ENCODE measurements at places on chromosomes 3 and 15.

DNA sequence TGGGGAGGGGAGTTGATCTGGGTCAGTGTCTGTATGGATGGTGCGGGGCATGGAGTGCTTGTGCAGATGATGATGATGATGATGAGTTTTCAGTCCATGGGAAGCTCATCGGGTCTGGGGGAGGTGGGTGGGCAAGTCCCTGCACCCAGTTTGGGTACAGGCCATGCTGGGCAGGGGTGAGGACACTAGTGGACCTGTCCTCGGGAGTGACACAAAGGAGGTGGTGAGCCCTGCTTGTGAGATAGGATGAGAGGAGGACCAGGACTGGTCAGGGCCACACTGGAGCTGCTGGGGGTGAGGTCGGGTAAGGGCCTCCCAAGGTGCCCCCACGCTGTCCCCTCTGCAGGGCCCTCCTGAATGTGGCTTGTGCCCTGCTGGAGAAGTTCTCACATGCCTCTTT is 177.9 kb downstream of the APBA2 start:
- DNase-seq: no peak

DNA sequence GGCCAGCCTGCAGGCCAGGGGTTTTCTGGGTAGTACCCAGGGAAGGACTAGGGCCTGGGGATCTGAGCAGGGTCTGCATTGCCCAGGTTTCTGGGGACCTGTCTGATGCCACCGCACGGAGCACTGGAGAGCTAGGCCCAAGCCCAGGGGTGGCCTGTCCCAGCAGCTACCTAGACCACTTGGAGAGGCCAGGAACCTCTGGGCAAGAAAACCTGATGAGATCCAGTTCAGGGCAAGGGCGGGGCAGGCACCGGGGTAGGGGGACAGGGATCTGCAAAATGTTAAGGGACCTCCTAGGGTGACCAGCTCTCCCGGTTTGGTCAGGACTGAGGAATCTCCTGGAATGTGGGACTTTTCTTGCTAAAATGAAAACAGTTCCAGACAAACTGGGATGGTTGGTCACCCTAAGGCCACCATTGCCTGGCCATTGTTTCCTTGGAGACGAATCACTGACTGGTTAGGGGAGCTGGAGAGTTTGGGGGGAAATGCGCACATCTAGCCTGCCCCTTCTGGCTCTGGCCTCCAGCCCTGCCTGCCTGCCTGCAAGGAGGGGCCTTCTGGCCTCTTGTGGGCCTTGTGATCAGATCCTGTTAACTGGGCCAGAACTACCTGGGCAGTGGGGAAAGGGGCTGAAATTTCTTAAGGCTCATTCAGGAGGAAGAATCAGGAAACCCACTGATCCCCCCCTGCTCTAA is 117.4 kb upstream of the TLE3 start:
- DNase-seq: no peak

GRCh38 chr3:115704661-115705338 is 81.5 kb downstream of the GAP43 start:
- no peak for DNase-seq

- DNase-seq: no peak
Measured at GRCh38 chr3:87006844-87007439, 16.0 kb upstream of the VGLL3 start.

GRCh38 chr3:71402911-71403310 is 180.6 kb downstream of the FOXP1 start:
- no peak for DNase-seq

GRCh38 chr3:78926523-78926922 is 841.3 kb downstream of the ROBO1 start:
- no peak for DNase-seq

DNA sequence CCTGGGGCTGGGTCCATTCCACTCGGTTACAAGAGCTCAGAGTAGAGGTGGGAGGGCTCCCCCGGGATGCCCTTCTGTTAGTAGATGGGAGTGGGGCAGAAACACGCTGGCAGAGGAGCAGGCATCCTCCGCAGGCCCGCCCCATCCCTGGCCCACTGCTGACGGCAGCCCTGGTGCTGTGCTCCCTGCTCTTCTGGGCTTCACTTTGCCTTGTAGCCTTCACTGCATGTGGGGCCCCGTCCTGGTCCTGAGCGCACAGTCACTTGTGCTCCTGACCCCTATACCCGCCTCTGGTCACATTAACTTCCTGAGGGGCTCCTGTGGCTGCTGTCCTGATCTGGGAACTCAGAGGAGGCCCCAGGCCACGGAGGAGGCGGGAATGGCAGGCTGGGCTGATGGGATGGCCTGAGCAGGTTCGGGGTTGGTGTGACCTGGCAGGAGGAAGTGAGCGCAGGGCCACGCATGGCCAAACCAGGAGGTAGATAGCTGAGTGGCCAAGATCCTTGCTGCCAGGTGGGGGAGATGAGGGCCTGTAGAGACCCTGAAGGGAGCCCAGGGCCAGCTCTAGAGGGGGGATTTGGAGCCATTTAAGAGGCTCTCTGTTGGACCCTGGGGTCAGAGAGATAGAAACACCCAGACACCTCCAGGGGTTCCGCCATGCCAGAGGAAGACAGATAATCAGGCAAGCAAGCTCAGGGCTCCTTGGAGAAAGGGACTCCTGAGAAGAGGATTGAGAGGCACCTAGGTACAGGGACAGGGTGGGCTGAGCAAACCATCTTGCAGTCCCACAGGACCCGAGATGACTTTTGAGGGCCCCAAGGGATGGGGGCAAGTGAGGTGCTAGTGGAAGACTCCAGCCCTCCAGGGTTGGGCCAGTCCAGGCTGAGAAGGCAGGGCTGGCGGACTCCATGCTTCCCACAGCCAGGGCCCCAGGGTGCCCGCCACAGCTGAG is 92.2 kb upstream of the PRR23E start:
- no peak for DNase-seq

GRCh38 chr3:194387276-194387675 is 11.8 kb downstream of the GP5 start:
- DNase-seq: no peak

GRCh38 chr3:170734735-170735065 is 135.3 kb downstream of the RPL22L1 start:
- no peak for DNase-seq

GRCh38 chr3:180959691-180960090 is 29.8 kb downstream of the DNAJC19 start:
- DNase-seq: no peak

GRCh38 chr3:193921465-193921864 is 214.5 kb upstream of the HES1 start:
- no peak for DNase-seq

DNA sequence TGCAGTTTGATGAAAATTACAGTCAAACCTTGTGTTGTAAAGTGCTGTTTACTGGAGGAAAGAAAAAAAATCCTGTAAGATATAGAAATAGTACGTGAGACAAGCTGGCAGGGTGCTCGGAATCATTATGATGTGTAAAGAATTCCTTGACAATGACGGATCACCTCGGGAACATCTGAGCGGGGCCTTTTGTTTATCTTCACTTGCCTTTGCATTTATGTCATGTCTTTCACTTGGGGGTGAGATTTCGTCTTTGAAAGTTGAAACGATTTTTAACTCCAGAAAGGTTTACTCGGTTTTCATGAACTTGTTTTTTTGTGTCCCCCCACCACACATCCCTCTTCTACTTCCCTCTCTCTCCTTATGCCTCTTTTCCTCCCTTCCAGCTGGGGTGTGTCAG is 128.3 kb upstream of the VEPH1 start:
- DNase-seq: no peak

DNA sequence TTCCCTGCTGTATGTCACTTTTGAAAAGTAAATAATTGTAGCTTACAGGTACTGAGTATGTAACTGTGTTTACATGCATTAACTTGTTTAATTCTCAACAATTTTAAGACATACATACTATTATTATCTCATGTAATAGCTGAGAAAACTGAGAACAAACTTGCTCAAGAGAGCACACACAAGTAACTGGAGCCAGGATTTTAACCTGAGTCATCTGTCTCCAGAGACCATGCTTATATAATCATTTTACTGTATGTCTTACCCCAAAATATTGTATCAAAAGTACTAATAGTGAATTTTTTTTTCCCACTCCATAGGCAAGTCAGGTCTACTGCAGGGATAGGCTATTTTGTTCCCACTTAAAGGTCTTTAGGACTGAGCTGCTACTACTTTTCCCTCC is 95.4 kb downstream of the FEZF2 start:
- DNase-seq: no peak

DNA sequence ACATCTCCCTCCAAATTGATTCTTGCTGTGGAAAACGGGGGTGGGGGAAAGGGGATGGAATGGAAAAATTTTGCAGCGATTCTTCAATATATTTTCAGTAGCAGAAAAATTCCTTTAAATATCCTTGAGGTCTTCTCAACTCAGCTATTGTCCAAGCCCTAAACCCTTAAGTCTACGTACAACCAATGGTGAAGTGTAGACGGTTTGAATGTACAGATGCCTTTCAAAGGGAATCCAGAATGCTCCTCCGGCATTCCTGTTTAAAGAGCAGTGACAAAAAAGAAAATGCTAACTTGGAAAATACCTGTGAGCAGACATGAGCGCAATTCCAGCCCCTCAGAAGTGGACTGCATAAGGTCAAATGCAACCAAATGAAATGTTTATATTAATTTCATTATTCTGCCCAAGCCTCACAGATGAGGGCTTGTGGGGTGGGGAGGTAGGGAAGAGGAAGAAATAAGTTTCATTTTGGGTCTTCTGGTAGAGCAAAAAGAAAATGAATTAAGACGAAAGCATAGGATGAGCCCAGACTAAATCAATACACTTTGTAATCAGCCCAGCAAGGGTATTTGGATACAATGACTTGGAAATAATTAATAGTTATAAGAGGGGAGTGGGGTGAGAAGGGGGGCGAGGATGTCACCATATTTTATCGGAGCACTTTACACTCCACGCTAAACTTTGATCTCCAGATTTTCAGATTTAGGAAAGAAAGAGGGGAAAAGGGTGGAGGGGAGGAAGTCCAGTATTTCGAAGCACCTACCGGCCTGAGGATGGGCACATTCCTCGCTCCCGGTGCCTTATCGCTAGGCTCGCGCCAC is 2.7 kb downstream of the FOXP1 start:
- no peak for DNase-seq

GRCh38 chr3:13716540-13717221 is 163.2 kb downstream of the WNT7A start:
- no peak for DNase-seq

- DNase-seq: no peak
Measured at GRCh38 chr3:132723024-132723950, 1.1 kb upstream of the NPHP3 start.

- DNase-seq: no peak
Measured at GRCh38 chr15:94968133-94968532, 736.8 kb downstream of the MCTP2 start.

DNA sequence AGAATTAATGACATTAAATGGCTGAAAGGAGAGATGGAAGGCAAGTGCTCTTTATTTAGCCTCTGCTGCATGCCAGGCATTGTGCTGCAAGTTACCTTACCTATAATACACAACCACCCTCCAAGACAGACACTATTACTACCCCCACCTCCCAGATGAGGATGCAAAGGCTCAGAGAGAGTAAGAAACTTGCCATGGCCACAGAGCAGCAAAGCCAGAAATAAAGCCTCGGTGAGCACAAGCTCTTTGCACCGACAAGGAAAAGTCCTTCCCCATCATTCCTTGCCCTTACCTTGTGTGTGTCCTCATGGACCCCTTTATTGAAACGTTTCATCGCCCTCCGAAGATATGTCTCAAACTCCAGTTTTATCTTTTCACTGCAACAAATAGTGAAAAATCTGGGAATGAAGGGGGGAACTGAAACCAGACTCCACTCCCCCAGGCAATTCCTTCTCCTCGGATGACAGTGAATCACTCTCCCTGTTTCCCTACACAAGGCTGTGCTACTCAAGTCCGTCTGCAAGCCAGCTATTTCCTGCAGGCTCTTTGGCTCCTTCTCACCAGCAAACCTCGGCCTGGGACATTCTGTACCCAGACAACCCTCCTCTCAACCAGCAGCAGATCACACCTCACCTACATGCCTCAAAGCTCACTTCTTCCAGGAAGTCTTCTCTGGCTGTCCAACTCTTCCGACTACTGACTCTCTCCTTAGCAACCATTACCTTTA is 11.4 kb downstream of the XPC start:
- DNase-seq: no peak

DNA sequence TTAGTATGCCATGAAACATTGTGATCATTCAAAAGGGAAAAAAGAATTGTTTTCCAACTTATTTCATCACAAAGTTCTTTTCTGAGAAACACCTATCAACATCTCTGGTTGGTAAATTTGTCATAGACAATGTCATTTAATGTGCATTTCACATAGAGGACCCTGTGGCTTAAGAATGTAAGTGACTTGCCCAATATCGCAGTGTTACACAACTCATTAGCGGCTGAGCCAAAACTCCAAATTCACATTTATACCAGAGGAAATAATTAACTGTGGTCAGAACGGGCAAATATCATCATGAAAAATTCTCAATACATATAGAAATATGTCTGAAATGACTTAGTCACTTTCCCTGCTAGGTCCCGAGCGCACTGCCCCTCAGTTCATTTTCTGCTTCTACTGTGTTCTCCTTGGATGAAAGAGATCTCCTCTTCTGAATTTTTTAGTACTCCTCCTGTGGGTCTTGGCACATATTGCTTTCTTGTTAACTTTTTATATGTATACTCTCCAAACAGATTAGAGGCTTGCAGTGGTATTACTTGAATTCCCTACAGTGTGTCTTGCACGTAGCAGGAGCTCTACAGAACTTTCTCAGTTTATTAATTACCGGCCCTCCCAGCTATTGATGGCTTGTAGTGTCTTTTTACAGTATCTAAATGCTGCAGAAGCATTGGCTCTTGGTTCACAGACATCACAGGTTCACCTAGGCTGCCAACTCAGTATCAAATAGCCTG is 33.1 kb downstream of the PTX3 start:
- DNase-seq: no peak

GRCh38 chr3:176119826-176120225 is 1077.5 kb downstream of the TBL1XR1 start:
- DNase-seq: no peak

Measured in stimulated activated CD4-positive, alpha-beta T cell treated with anti-CD3 and anti-CD28 coated beads, Interleukin-15, amount 100 ng/mL, for 48 hours (primary cell).